Activated CD8-positive, alpha-beta T cell treated with anti-CD3 and anti-CD28 coated beads for 36 hours (primary cell): ENCODE measurements at places on chromosomes 5 and 9. TPM values are rescaled to one million over a fixed set of nuclear protein-coding genes. Genes with fewer than 3 reads are reported as not detected.

- H3K27me3 ChIP-seq = no peaks in the 10 kb centered on the region
- DNase-seq = no peak
- H3K4me3 ChIP-seq = no peak overlapping the region
- H3K27ac ChIP-seq = no peak overlapping the region
- no peaks in the 10 kb centered on the region for H3K36me3 ChIP-seq
Observed at GRCh38 chr5:83911367-83911919, 190.8 kb upstream of the HAPLN1 start.

- peak; percentile 36 for DNase-seq
- H3K27me3 ChIP-seq = peaks cover 58% of the 10 kb centered on the region
- no peak overlapping the region for H3K27ac ChIP-seq
- peaks cover 6% of the 10 kb centered on the region for H3K4me1 ChIP-seq
Observed at GRCh38 chr9:127397646-127398274, 791 bp downstream of the SLC2A8 start.

DNA sequence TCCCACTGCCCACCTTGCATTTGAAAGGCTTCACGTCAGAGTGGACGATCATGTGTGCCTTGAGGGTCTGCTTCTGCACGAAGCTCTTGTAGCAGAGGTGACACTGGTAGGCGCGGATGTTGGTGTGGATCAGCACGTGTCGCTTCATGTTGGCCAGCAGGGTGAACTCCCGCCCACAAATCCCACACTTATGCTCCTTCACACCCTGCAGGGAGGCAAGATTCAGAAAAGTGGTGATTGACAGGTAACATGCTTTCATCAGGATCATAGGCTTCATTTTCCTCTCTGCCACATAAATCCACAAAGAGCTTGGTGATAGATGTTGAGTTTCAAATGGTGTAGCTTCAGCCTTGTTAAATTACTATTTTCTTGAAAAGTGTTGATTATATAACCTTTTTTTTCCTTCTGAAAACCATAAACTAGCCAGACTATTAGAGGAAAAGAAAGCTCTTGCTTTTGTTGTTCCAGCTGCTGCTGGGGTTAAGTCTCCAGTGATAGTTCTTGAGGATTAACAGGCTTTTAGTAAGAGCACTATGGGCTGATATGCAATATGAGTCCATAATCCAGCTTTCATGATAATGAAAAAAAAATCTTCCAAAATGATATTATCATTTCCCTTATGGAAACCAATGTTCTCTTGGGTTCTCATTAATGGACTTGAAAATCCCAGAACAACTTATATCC is 50.7 kb downstream of the ZNF366 start:
- no peak for DNase-seq
- H3K4me1 ChIP-seq = peaks cover 4% of the 10 kb centered on the region
- H3K27me3 ChIP-seq = no peaks in the 10 kb centered on the region
- no peak overlapping the region for H3K27ac ChIP-seq
- no peaks in the 10 kb centered on the region for H3K36me3 ChIP-seq

DNA sequence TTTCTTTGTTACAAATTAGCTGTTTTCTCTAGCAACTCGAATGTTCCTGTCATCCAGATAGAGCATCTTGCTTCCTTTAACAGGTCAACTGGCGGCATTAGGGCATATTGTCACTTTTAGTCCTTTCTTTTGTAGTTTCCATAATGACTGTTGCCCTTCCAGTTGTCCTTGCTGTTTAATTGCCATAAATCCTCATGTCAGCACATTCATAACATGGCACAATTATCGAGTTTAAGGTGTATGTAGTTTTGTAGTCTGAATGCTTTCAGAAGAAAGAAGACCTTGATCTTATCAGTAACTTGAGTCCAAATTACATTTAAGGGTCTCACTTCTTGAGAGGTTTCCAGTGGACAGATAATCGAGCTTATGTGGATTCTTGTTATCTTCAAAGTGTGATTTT is 161.7 kb upstream of the CDH12 start:
- no peak overlapping the region for H3K27ac ChIP-seq
- no peaks in the 10 kb centered on the region for H3K4me1 ChIP-seq
- H3K36me3 ChIP-seq = no peaks in the 10 kb centered on the region
- H3K27me3 ChIP-seq = no peaks in the 10 kb centered on the region

GRCh38 chr5:67998709-67999261 is 216.8 kb upstream of the PIK3R1 start:
- H3K4me3 ChIP-seq = no peak overlapping the region
- H3K36me3 ChIP-seq = no peaks in the 10 kb centered on the region
- H3K27me3 ChIP-seq = no peaks in the 10 kb centered on the region
- H3K4me1 ChIP-seq = no peaks in the 10 kb centered on the region
- no peak overlapping the region for H3K27ac ChIP-seq

DNA sequence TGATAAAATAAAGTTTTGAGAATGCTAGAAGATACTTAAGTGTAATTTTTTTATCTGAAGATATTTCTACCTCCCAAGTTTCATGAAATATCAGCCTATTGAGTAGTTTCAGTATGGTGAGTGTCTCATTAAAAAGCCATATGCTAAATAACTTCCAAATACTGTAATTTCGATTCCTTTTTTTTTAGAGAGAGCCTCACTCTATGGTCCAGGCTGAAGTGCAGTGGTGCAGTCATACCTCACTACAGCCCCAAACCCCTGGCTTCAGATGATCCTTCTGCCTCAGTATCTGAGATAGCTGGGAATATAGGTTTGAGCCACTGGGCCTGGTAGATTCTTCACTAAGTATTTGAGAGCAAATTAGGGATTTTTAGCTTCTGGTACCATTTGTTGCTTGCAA is 24.5 kb downstream of the CDC42SE2 start:
- H3K4me3 ChIP-seq = peak overlapping the region; percentile 62
- peaks cover 43% of the 10 kb centered on the region for H3K36me3 ChIP-seq
- peaks cover 69% of the 10 kb centered on the region for H3K4me1 ChIP-seq
- DNase-seq = no peak
- peak overlapping the region; percentile 94 for H3K27ac ChIP-seq

DNA sequence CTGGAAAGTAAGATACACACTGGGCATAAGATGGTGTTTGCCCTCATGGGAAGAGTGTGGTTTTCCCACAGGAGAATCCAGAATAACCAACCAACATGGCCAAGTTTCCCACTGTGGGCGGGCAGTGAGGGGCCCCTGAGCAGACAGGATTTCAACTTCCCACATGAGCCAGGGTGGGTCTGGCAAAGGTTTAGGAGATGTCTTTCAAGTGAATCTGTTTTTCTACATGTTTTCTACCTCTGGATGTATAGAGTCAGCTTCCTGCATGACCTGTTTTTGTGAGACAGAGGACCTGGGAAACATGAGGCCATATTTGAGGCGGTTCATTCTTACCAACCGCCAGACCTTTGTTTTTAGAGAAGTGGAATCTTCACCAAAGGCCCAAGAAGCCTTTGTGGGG is 100.5 kb downstream of the TLE4 start:
- H3K36me3 ChIP-seq = peaks cover 18% of the 10 kb centered on the region
- no peak overlapping the region for H3K27ac ChIP-seq
- DNase-seq = no peak
- no peaks in the 10 kb centered on the region for H3K27me3 ChIP-seq
- H3K4me1 ChIP-seq = peaks cover 53% of the 10 kb centered on the region

GRCh38 chr5:76441890-76442673 is 39.0 kb downstream of the IQGAP2 start:
- H3K27me3 ChIP-seq = no peaks in the 10 kb centered on the region
- peaks cover 17% of the 10 kb centered on the region for H3K36me3 ChIP-seq
- H3K4me1 ChIP-seq = peaks cover 2% of the 10 kb centered on the region
- no peak overlapping the region for H3K27ac ChIP-seq
- H3K4me3 ChIP-seq = no peak overlapping the region
- DNase-seq = no peak

- H3K27me3 ChIP-seq = no peaks in the 10 kb centered on the region
- H3K4me3 ChIP-seq = no peak overlapping the region
- no peaks in the 10 kb centered on the region for H3K36me3 ChIP-seq
- no peak overlapping the region for H3K27ac ChIP-seq
- H3K4me1 ChIP-seq = no peaks in the 10 kb centered on the region
Observed at GRCh38 chr5:113320273-113320780, 114.5 kb downstream of the TSSK1B start.

GRCh38 chr9:134186471-134187109 is 22.2 kb upstream of the RNU6ATAC start:
- no peaks in the 10 kb centered on the region for H3K27me3 ChIP-seq
- H3K4me3 ChIP-seq = no peak overlapping the region
- H3K4me1 ChIP-seq = peaks cover 24% of the 10 kb centered on the region
- H3K27ac ChIP-seq = no peak overlapping the region
- peak; percentile 1 for DNase-seq

GRCh38 chr9:77779010-77779409 is 130.9 kb upstream of the GNA14 start:
- H3K4me3 ChIP-seq = peak overlapping the region; percentile 34
- peaks cover 39% of the 10 kb centered on the region for H3K36me3 ChIP-seq

- H3K4me3 ChIP-seq = no peak overlapping the region
- no peak for DNase-seq
- no peaks in the 10 kb centered on the region for H3K36me3 ChIP-seq
Observed at GRCh38 chr9:136619742-136620440, 42.8 kb upstream of the EGFL7 start.

- no peaks in the 10 kb centered on the region for H3K36me3 ChIP-seq
- no peaks in the 10 kb centered on the region for H3K4me1 ChIP-seq
- peaks cover 1% of the 10 kb centered on the region for H3K27me3 ChIP-seq
Observed at GRCh38 chr5:147555176-147555575, 45.3 kb upstream of the DPYSL3 start.

DNA sequence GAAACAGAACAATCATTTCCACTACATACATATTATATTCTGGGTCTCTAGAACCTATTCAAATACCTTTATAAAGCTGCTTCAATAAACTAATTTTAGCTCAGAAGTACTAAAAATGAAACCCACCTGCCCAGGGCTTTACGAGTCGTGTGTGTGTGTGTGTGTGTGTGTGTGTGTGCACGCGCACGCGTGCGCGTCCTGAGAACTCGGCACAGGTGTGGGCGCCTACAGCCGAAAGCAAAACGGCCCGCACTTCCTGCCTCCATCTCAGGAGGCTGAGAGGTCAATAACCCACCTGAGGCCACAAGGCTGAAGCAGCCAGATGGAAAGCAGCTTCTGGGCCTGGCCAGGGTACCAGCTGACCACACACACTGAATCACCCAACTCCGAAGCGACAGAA is 3.0 kb downstream of the CLPTM1L start:
- H3K27ac ChIP-seq = no peak overlapping the region
- no peaks in the 10 kb centered on the region for H3K27me3 ChIP-seq
- H3K4me3 ChIP-seq = no peak overlapping the region
- H3K4me1 ChIP-seq = peaks cover 29% of the 10 kb centered on the region
- H3K36me3 ChIP-seq = peaks cover 33% of the 10 kb centered on the region
- no peak for DNase-seq

DNA sequence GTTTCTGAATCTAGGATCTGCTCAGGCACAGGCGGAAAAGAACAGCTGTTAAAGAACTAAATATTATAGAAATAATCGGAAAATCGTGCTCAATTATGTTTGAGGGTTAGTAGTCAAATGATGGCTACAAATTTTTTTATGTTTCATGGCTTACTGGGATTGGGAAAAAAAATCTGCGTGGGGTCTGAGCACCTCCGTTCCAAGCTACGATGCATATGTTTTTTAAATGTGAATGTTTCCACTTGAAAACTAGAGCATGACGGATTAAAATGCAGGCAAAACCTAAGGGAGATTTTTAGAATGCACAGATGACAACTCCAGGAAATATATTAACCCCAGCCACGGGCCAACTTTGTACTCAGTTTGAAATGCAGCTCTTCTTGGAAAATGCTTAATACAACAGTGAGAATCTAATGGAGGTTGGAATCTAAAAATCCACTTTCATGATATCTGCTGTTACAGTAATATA is 5.3 kb downstream of the OTP start:
- peaks cover 2% of the 10 kb centered on the region for H3K36me3 ChIP-seq
- H3K27ac ChIP-seq = no peak overlapping the region
- no peak for DNase-seq
- H3K4me1 ChIP-seq = peaks cover 19% of the 10 kb centered on the region
- H3K4me3 ChIP-seq = no peak overlapping the region

- peaks cover 8% of the 10 kb centered on the region for H3K4me1 ChIP-seq
- H3K27me3 ChIP-seq = no peaks in the 10 kb centered on the region
- H3K36me3 ChIP-seq = peaks cover 78% of the 10 kb centered on the region
Observed at GRCh38 chr9:137731216-137731946, 112.6 kb downstream of the EHMT1 start.

DNA sequence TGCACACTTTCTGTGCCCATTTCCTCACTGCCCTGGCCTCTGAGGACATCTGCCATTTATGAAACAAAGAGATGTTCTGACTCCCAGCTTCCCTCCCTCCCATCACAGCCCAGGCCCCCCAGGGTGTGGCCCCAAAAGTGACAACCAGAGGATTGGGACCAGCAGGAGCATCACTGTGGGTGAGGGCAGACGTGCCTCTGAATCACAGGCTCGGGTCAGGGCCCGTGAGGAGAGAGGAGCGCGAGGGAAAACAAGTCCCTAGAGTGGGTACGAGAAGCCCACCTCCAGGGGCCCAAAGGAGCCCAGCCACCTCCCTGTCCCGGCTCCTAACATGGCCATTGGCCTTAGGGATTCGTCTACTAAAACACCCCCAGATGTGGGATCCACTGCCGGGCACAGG is 138.0 kb upstream of the FSTL4 start:
- DNase-seq = no peak
- H3K27ac ChIP-seq = no peak overlapping the region
- H3K4me3 ChIP-seq = no peak overlapping the region

DNA sequence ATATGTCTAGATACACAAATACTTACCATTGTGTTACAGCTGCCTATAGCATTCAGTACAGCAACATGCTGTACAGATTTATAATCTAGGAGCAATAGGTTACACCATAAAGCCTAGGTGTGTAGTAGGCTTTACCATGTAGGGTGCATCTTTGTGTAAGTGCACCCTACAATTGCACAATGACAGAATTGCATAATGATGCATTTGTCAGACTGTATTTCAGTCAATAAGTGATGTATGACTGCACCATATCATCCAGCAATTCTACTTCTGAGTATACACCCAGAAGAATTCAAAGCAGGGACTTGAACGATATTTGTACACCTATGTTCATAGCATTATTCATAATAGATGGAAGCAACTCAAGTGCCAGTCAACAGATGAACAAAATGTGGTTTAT is 100.4 kb upstream of the SLC44A1 start:
- peaks cover 7% of the 10 kb centered on the region for H3K4me1 ChIP-seq
- H3K4me3 ChIP-seq = no peak overlapping the region
- H3K27ac ChIP-seq = no peak overlapping the region
- H3K36me3 ChIP-seq = no peaks in the 10 kb centered on the region
- H3K27me3 ChIP-seq = peaks cover 1% of the 10 kb centered on the region
- DNase-seq = no peak

GRCh38 chr9:96620181-96620514 is 505 bp upstream of the CDC14B start:
- H3K27me3 ChIP-seq = peaks cover 47% of the 10 kb centered on the region
- H3K36me3 ChIP-seq = no peaks in the 10 kb centered on the region
- no peak overlapping the region for H3K27ac ChIP-seq
- no peak for DNase-seq
- H3K4me3 ChIP-seq = peak overlapping the region; percentile 60
- peaks cover 11% of the 10 kb centered on the region for H3K4me1 ChIP-seq

GLDC gene
- 1.3 TPM for total RNA-seq

PCDHA11 gene
- total RNA-seq = not detected

FBP2 gene
- not detected for total RNA-seq

PCDHGA9 gene
- not detected for total RNA-seq

PLPP7 gene
- total RNA-seq = not detected

SPINK7 gene
- not detected for total RNA-seq

LEAP2 gene
- total RNA-seq = 3.5 TPM

SLCO6A1 gene
- not detected for total RNA-seq

BTNL8 gene
- total RNA-seq = not detected

CHSY3 gene
- not detected for total RNA-seq
